ENCODE measurements at places on chromosomes 2 and 18.

DNA sequence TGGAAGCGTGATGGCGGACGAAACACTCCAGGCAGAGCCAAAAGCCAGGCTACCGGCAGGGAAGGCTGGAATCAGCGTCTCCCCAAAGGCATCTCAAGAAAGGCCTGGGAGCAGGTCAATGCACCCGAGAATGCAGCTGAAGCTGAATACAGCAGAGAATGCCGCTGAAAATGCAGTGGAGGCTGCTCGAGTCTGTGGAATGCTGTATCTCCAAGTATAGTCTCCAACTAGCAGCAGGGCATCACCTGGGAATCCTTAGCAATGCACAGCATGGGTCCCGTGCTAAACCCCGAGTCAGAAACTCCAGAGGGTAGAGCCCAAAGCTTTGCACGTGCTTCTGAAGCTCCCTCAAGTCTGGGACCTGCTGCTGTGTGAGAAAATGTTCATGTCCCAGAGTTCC, 191.1 kb upstream of the ALKAL2 start:
- DNase-seq: no peak

DNA sequence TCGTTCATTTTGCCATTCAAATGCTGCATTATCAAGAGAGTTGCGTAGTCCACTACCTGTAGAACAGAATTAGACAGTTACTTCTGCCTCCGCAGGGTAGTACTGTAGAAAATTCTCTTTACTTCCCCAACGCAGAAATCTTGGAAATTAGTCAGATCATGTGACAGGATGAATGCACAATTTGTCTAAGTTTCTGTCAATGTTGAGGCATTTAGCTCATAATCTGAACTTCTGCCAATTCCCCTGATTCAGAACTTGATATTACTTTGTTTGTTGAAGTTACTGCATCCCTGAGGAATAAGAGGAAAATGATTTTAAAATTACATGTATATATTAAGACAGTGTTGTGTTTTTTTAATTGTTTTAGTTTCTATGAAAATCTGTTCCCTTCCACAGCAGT, 83.4 kb downstream of the TTC27 start:
- DNase-seq: no peak

GRCh38 chr2:152468899-152469692, 134.1 kb downstream of the FMNL2 start:
- no peak for DNase-seq

DNA sequence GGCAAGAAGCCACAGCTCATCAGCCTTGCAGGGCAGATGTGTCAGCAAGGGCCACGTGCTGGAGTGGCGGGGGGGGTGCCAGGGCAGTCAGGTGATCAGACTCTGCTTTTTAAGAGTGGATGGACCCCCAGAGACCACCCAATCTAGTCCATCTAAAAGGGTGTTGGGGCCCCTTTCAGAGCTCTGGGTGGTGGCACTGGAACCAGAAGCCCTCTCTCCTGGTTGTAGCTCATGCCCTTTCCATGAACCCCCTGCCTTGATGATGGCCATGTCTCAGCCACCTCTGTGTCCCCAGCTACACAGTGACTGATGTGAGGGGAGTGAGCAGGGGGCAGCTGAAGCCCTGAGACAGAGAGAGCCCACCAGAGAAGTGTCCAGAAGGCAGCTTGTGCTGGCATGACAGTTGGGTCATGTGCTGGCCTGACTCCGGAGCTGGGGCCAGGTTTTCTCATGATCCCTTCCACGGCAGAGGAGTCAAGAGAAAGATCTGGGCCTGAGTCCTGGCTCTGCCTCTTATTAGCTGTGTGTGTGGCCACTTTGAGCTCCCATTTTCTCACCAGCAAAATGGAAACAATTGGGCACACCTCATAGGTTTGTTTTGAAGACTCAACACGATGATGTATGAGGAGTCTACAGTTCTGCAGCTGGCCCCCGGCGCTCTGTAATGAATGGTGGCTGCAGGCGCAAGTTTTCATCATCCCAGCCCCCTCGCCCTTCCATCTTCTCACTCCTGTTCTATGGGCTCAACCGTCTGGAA, 195.7 kb downstream of the ZFP36L2 start:
- no peak for DNase-seq
